Stimulated activated naive CD4-positive, alpha-beta T cell (primary cell): ENCODE measurements at places on chromosomes 7 and 10.

GRCh38 chr7:2575733-2576340 is 17.1 kb downstream of the IQCE start:
- DNase-seq = no peak

GRCh38 chr10:59179068-59179467 is 2.6 kb downstream of the PHYHIPL start:
- no peak for DNase-seq

DNA sequence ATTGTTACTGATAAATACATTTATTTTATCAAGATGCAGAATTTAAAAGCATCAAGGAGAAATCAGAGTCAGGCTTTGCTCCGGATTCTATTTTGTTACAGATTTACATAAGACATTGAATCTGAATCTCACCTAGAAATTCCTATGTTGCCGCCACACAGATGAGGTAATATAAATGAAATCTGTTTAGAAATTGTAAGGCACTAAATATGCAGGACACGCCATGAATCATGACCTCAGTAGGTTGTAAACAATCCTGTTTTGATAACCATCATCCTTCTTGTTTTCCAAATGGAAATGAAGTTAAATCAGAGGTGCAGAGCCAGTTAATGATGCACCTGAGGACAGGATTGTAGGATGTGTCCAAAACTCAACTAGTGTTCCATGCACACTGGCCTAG is 778.0 kb downstream of the MAGI2 start:
- no peak for DNase-seq

DNA sequence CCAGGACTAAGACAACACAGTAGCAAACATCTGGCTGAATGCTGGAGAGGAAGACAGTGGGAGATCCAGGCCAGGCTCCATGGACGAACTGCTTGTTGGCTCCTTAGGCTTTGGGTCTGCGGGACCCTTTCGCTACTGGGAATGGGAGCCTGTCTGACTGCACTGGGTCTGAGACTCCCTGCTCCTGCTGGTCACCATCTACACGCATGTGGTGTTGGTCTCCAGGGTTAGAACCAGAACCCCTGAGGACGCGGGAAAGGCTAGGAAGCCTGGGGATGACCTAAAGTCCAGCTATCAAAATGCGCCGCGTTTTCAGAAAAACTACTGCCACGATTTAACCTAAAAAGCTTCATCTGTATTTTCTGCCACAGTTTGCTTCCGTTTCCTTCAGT is 817 bp upstream of the DNAJB6 start:
- no peak for DNase-seq

DNA sequence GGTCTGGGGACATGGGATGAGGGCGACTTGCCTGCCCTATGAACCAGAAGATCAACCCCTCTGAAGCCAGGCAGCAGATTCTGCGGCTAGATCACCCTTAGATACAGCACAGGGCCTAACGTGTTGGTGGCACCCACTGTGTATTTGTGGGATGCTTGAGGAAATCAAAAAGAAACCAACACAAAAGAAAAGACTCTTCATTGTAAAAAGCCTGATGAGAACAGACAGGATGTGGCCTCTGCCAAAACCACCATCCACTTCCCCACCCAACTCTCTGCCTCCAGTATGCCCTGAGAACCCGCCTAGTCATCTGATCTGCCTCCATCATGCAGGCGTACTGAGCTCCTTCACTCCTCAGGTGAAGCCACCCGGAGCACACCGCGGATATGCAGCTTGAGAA is 97.2 kb upstream of the INSYN2A start:
- peak; percentile 84 for DNase-seq

DNA sequence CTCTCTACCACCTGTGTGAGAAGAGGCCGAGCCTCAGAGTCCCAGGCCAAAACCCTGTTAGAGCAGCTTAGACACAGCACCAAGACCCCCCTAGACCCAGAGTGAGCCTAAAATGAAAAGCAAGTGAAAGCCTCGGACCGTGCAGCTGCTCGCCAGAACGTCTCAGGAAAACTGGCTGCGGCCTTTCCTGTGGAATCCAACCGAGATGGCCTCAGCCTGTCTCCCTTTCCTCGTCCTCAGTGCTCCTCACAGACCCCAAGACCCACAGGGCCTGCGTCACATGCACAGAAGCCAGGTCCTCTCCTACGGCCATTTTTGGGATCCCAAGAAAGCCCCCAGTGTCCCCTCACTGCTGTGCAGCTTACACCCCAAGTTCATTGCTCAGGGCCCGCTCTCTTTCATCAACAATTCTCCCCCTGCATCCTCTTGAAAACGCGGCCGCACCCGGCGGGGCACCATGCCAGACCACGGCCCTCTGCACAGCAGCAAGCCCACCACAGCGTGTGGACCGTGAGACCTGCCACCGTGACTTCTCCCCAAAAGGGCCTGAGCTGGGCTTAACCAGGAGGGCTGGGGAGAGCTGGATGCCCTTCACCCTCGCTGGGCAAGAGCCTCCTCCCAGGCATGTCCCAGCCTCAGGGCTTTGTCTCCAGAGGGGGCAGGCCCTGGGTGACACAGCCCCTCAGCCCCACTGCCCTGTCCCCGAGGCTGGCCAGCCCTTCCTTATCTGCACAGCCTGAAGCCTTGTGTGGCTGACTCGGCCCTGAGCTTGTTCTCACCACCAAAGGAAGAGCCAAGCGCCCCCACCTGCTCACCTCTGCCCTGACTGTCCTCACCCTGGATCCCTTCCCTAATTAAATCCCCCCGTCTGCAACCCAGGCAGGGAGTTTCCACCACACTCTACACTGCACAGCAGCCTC is 142.9 kb downstream of the PTPRN2 start:
- DNase-seq = no peak

GRCh38 chr7:78175330-78176100 is 376.9 kb downstream of the PHTF2 start:
- DNase-seq = no peak

- DNase-seq = no peak
Observed at GRCh38 chr10:49318028-49318427, 19.1 kb downstream of the C10orf71 start.

DNA sequence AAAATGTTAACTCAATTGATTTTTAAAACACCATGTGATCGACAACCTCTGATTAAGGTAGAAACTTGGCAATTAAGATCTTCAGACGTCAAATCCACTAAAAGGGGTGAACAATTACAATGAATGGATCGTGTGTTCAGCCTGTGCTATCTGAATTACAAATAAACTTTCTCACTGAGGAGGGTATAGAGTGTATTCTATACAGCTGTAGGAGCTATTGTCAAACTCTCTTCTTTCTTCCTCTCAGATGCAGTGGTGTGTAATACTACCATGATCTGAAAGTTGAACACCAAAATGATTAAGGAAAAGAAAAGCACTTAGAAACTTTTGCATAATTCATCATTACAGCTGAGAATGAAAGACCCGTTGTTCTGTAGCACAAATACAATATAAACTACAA is 32.2 kb upstream of the MACC1 start:
- no peak for DNase-seq

GRCh38 chr10:110481919-110482318 is 15.8 kb upstream of the DUSP5 start:
- DNase-seq = no peak

DNA sequence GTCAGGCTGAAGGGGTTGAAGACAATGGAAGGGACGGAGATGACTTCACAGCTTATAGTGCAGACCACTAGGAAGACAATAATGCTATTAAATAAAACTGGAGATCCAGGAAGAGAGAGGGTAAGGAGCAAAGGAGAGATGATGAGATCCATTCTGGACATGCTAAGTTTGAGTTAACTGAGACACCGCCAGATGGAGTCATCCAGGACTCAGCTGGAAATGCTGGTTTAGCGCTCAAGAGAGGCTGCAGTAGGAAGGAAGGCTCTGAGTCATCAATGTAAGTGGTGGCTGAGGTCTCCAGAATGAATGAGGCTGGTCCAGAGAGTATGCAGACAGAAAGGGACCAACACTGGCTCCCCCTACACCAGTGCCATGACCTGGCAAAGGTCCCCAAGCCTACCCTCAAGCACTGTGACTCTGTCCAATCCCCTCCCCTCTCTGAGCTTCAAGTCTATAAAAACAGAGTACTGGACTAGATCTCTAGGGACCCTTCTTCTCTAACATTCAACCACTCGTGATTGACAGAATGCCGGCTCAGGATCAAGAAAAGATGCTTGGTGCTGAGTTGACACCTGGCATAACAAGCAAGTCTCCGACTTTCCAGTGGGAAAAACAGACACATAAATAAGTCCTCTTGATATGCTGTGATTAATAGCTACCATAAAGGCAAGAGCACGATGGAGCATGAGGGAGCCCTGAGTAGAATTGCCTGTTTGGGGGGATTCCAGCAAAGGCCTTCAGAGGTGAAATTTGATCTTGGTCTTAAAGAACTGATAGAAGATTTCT is 8.9 kb downstream of the GFRA1 start:
- DNase-seq = no peak

DNA sequence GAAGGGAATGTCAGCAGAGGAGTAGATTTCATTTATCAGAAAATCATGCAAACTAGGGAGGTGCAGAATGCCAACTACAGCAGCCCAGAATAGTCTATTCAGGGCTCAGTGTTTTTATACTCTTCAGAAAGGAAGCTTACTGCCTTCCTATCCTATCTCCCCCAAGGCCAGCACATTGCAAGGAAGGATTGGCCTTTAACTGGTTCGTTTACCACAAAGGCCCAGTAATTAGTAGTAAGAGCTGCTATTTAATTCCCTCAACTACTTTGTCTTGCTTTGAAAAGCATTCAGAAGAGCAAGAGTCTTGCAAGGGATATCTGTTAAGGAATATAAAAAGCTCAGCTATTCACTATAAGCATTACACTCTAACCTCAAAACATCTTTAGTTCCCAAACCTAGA is 86.4 kb upstream of the RNF148 start:
- DNase-seq = no peak

- DNase-seq = no peak
Observed at GRCh38 chr7:27123007-27123476, 7.5 kb downstream of the HOXA4 start.

DNA sequence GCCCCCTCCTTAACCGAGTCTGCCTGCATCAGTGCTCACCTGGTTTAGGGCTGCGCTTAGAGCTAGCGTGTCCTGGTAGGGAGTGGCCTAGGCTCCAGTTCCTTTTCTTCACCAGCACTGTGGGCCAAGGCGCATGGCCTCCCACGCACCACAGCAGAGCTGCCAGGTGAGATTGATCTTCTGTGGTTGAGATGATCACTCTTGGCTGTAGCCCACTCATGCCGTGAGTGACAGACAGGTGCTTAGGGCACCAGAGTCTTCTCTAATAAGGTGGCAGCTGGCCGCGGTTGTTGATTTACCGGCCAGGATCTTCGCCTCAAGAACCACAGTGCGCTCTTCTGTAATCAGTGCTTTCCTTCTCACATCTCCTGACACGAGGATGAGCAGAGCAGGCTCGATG is 157.2 kb upstream of the INSYN2A start:
- no peak for DNase-seq

DNA sequence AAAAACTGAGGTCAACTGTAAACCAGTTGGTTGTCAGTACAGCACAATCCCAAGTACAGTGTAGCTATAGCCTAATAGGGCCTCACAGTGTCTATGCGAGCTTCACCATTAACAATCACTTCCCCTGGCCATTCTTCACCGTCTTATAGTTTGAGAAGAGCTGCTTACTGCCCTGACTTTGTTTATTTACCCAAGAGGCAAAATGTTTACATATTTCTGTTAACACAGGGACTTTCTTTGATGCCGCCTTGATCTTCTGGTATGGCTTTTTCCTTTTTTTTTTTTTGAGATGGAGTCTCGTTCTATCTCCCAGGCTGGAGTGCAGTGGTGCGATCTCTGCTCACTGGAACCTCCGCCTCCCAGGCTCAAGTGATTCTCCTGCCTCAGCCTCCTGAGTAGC is 3.3 kb downstream of the MYOF start:
- DNase-seq = no peak

GRCh38 chr10:88491314-88491713 is 91.8 kb downstream of the RNLS start:
- DNase-seq = no peak

DNA sequence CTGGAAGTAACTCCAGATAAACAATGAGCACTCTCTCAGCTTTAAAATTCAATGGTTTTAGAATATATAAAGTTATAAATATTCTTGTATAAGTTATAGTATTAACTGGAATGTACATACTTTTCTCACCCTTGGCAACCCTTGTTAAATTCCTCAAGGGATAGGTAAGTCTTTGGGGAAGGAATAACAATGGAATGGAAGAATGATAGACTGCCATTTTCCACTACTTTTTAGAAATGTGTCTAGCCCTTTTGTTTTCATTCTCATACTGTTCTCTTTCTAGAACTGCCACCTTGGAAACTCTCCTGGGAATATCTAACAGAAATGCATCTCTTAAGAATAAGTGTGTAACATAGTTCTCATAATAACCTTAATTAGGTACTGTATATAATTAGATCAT is 8.3 kb downstream of the KIF5B start:
- DNase-seq = no peak

GRCh38 chr10:110918269-110918642 is 724 bp downstream of the BBIP1 start:
- peak; percentile 69 for DNase-seq

- no peak for DNase-seq
Observed at GRCh38 chr10:120069700-120070099, 177.2 kb downstream of the SEC23IP start.

DNA sequence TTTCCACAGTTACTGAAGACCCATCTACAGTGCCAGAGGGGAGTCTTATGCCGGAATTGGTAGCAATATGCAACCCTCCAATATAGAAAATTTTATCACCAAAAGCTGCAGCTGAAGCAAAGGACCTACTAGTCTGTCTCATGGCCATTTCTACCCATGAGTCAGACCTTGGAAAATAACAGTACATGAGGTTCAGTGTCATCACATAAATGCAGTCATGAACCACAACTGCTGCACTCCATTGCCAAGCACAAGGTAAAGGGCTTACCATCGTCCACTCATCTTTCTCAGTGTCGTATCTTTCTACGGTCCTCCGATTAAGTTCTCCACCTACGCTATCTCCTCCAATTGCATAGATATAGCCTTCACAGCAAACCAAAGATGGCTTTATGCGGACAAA is 21.8 kb downstream of the KBTBD2 start:
- DNase-seq = no peak

DNA sequence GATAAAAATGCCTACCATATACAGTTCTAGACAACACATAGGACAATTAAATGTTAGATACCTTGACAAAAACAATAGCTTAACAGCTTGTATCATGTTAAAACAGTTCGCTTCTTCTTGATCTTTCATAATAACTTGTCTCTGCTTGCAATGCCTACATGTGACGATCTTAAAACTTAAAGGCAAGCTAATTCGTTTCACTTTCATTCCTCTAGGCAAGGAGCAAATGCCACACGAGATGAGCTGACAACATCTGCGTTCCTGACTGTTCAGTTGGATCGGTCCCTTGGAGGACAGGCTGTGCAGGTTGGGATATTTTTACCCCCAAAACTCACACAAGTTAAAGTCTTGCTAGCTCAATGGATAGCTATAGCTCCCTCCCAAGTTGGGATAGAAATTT is 51.6 kb upstream of the ARL4A start:
- DNase-seq = peak; percentile 48

DNA sequence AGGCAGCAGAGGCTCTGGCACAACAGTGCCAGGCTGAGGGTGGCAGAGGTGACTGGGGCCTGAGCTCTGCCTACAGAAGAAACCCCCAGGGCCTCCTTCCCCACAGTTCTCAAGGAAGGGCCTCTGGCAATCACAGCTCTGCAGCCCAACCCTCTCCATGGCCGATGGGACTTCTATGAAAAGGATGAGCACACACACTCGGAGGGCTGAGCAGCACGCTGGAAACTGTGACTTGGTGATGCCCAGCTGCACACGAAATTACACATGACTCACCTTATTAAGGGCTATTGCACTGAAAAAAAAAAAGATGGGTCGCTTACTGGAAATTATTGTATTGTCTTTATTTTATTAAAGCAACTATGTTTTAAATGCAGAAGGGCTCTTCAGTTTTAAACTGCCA is 42.9 kb upstream of the LRRC18 start:
- DNase-seq = no peak

GRCh38 chr10:51010977-51011376 is 63.3 kb upstream of the PRKG1 start:
- DNase-seq = no peak
